CD4-positive, alpha-beta memory T cell (primary cell): ENCODE measurements at places on chromosomes 7 and 10.

- peak; percentile 87 for DNase-seq
Observed at GRCh38 chr7:1412322-1413261, 46.7 kb downstream of the MICALL2 start.

DNA sequence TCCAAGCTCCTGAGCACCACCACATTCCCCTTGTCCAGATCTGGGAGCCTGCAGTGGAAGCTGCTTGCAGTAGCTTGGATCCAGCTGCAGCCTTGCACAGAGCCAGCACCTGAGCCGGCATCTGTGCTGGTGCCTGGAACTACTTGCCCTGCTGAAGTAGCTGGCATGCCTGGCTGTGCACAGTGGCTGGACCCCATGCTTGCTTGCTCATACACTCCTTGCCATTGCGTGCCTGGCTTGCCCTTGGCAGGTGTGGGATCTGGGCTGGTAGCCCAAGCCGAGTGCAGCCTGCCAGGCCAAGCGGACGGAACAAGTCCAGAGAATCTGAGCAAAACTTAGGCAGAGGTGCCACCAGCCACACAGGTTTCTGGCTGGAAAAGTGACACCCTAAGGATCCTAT lies 759.9 kb downstream of the IPMK start:
- no peak for DNase-seq

GRCh38 chr10:79477456-79477855 lies 32.0 kb upstream of the ZCCHC24 start:
- DNase-seq, result no peak

DNA sequence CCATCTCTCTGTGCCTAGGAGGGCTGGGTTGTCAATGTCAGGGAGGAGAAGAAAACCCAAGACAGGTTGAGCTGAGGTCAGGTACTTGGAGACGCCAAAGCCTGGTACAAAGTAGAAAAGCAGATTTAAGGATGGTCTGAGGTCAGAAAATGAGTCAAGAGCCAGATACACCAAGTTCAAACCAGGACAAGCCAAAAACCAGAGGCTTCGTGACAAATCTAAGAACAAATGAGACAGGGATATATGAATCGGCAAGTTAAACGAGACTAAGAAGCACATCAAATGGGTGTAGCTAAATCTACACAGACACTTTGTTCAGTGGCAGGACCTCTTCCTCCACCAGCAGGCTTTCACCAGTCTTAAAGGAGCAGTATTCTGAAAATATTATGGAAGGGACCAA lies 34.2 kb downstream of the C7orf33 start:
- no peak for DNase-seq

GRCh38 chr7:121395494-121395960 lies 581 bp downstream of the FAM3C start:
- peak; percentile 48 for DNase-seq

- peak; percentile 47 for DNase-seq
Observed at GRCh38 chr7:92835851-92836488, 403 bp downstream of the CDK6 start.

GRCh38 chr7:15440482-15440881 lies 121.3 kb downstream of the AGMO start:
- no peak for DNase-seq

DNA sequence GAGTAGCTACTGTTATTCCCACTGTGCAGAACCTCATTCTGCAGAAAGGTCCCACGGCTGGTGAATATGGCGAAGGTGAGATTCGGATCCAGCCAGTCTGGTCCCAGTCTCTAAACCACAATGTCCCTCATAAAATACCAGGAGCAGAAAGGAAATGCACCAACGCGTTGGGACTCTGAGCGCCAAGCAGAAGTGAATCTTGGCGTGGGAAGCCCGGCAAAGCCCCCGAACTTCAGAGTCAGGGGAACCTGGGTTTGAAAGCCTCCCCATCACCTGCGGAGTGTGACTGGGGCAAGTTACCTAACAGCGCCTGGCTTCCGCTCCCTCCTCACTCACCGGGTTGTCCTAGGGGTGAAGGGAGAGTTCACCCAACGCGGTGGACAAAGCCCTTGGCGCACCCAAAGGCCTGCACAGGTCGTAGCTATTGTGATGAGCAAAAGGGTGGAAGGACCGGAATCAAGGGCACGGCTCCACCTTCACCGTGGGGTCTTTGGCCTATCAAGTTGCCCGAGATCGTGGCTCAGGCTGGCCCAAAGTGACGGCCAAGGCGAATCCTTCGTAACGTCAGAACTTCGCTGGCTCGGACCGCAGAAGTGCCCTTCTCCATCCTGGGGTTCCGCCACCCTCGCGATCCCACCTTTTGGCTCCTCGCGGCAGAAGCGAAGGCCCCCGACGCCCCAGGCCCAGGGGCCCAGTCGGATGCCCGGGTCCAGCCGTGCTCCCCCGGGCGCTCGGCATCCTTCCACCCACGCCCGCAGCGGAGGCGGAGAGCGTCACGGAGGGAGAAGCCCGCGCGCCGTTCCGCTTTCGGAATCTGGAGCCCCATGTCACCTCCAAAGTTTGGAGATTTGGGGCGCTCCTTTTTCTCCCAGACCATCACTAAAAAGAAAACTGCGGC lies 811 bp downstream of the RGS10 start:
- DNase-seq, result peak; percentile 52

DNA sequence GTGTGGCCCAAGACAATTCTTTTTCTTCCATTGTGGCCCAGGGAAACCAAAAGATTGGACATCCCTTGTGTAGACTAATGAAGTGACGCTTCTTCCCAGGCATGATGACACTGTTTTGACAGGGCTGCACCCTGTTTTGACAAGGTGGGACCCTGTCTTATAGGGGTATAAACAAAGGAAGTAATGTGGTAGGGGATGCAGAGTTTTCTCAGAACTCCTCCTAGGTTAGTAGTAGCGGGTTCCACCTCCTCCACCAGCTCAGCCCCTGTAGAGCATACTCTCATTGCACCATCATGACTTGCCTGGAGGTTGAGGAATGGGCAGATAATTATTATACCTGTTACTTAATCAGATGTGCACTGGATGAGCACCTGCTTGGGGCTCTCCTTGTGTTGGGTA lies 123.1 kb downstream of the CCNY start:
- DNase-seq, result no peak

DNA sequence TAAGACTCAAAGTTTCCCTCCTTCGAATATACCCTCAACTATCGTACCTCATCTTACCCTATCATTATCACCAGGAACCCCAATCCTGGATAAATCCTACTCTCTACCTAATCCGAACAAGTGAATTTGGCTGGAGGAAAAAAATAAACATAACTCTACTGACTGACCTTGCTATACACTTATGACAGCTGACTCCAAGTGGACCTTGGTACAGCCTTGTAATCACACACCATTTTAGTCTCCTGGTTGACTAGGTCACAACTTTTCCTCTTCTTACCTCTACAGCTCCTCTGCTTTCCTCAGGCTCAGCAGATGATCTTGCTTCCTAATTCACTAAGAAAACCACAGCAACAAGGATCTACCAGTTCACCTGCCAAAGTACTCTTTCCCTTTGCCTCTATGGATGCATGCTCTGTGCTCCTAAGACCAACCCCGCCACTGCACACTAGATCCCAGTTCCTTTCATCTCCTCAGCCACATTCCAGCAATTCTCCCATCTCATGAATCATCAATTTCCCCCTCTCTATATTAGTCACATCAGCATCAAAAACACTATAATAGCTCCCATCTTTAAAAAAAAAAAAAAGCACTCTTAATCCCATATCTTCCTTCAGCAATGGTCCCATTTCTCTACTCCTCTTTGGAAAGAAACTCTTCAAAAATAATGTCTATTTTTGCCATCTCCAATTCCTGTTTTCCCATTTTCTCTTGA lies 35.5 kb downstream of the COA1 start:
- DNase-seq, result no peak

- DNase-seq, result no peak
Observed at GRCh38 chr7:77434570-77435275, 18.6 kb upstream of the GSAP start.

GRCh38 chr10:124266468-124267230 lies 152.1 kb downstream of the OAT start:
- DNase-seq, result no peak
